ENCODE measurements at places on chromosomes 13 and 19. TPM values are rescaled to one million over a fixed set of nuclear protein-coding genes. Genes with fewer than 3 reads are reported as not detected.
A peak's percentile ranks its signal among the peaks of the same experiment; 100 is the strongest.

The ZNF578 gene
- 1.5 TPM for total RNA-seq

DNA sequence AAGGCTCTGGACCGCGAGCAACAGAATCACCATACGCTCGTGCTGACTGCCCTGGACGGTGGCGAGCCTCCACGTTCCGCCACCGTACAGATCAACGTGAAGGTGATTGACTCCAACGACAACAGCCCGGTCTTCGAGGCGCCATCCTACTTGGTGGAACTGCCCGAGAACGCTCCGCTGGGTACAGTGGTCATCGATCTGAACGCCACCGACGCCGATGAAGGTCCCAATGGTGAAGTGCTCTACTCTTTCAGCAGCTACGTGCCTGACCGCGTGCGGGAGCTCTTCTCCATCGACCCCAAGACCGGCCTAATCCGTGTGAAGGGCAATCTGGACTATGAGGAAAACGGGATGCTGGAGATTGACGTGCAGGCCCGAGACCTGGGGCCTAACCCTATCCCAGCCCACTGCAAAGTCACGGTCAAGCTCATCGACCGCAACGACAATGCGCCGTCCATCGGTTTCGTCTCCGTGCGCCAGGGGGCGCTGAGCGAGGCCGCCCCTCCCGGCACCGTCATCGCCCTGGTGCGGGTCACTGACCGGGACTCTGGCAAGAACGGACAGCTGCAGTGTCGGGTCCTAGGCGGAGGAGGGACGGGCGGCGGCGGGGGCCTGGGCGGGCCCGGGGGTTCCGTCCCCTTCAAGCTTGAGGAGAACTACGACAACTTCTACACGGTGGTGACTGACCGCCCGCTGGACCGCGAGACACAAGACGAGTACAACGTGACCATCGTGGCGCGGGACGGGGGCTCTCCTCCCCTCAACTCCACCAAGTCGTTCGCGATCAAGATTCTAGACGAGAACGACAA, 1.8 kb downstream of the PCDH17 start:
- DNase-seq: peak; percentile 2

The ZNF837 gene
- 2.5 TPM for total RNA-seq

DNA sequence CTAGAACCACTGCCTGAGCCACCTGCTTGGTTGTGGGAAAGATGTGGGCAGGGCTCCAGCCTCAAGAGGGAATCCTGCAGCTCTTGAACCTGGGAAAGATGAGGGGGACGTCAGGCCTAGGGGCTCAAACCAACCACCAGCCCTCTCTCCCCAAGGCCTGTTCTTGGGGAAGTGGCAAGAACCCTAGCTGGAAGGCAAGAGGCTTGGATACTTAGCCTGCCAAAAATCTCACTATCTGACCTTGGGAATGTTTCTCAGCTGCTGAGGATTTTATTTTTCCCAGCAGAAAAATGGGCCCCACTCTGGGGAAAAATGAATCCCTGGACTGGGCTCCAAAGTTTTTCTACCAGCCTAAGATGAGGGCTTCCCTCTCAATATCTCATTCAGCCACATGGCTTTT, 4.6 kb downstream of the USHBP1 start:
- no peak for DNase-seq

The OLFM2 gene
- total RNA-seq: 26.2 TPM
